ENCODE measurements at places on chromosomes 6 and 20.

DNA sequence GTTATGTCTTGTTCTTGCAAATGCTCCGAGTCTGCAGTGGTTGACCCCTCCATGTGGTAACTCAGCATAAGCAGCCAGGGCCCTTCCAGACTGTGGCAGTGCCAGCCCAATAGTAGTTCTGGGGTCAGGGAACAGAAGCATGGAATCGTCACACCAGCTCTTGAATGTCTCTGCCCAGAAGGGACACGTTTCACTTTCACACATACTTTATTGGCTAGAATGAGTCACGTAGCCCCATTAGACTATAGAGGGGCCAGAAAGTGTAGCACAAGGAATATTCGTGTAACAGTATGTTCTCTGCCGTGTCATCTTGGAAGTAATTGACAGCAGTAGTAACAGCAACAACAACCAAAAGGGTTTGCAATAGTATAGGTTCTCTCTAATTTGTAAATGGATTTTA is 254.7 kb downstream of the FARS2 start:
- DNase-seq, result no peak

- DNase-seq, result no peak
Observed at GRCh38 chr6:149081281-149081680, 236.2 kb upstream of the TAB2 start.

DNA sequence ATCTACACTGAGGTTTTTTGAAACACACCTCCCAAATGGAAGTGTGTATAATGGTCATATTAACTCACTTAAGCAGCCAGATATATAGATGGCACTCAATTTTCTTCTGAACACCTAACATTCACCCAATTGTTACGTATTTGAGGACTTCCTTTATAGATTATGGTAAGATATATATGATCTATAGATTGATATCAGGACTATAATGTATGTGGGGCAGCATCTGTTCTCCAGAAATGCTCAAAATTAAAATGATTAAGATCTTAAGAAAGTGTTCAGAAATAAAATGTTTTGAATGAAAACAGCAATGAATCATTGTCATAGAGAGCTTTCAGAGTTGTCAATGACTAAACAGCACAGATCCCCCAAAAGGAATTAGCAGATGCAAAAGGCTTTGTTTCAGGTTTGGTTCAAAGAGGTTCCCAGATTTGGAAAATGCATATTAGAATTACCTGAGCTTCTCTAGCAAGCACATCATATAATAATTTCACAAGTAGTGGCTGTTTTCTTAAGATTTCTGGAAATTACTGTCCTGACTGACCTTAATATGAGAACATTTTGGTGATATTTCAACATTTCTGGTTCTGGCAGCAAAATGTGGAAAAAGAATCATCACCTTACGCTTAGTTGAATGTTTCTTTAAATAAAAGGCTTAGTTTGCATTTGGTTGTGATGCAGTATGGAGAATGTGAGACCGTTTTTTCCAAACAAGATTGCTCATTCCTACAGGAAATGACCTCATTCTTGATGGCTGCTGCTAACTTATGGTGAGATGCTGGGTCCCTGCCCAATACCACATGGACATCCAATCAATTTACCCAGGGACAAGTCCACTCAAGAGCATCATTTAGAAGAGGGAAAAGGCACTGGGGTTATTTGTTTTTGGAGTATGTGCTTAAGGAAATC is 31.5 kb downstream of the TRAF3IP2 start:
- DNase-seq, result no peak

DNA sequence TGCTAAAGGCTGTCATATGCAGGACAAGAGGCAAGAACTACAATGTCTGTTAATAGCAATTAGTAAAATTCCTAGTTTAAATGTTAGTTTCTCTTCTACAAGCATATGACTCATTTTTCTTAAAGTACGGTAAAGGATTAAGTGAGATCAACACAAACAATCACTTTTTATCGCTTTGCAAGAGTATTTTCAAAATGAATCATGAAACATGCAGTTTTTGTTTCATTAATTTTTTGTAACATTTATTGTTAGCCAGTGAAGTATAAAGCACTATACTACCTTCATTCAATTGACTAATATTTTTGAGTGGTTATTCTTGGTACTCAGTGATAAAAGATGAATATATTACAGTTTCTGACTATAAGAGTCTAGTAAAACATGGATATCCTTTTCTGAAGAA is 138.6 kb downstream of the AHI1 start:
- no peak for DNase-seq

Measured in memory B cell (primary cell).